Activated T-helper 1 cell treated with anti-CD3 and anti-CD28 coated beads, Interleukin-12 subunit alpha, Interleukin-12 subunit beta, Interleukin-2, Interleukin-4 antibody, amounts not matched to agents 30 ng/mL and 10 ng/mL and 1 ng/mL, durations not matched to agents 14 hours and 24 hours and 36 hours (primary cell): ENCODE measurements at places on chromosomes 2 and 18. TPM values are rescaled to one million over a fixed set of nuclear protein-coding genes. Genes with fewer than 3 reads are reported as not detected.

DNA sequence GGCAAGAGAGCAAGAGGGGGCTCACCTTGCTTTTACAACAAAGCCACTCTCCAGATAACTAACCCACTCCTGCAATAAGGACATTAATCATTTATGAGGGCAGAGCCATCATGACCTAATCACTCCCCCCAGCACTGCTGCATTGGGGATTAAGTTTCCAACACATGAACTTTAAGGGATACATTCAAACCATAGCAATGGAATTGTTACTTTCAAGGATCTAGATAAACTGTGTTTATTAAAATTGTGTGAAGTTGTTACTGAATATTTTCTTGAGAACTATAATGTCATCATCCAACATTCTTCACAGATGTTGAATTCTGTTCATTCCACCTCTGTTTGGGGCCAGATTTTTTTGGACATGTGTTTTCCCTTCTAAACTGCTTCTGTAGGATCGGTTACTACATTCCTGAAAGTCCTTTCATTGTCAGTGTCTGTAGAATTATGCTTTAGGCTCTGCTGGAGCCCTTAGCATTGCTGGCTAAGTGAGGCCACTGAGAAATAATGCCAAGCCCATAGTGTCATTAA is 50.4 kb downstream of the SPATS2L start:
- DNase-seq = no peak
- H3K4me1 ChIP-seq = no peaks in the 10 kb centered on the region
- no peak overlapping the region for H3K27ac ChIP-seq

CFC1 gene
- total RNA-seq = not detected in 2 replicates

DNA sequence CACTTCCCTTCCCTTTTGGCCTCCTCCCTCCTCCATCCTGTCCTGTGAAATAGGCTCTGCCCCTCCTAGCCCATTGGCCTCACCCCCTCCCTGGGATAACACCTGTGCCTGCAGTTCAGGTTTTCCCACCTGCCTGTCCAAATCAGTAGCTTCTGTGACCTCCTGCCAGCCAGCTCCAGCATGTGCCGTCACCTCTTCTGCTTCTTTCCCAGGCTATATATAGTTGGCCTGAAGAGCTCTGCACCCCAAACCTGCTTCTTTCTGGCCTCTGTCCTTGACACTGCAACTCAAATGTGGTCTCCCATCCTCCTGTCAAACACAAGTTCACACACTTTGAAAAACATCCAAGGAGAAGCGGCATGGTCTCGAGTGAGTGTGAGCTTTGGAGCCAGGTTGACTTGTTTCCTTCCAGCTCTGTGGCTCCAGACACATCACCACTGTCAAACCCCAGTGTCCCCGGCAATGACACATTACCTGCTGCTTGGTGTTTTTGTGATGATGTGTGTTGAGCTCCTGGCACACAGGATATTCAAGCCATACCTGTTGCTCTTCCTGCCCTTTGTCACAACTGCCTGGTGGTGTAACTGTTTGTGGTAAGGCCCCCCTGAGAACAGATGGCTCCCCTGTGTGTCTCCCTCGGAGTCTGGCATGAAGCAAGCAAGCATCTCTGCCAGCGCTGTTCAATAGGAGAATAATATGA is 143.6 kb upstream of the DAPL1 start:
- no peak overlapping the region for H3K27ac ChIP-seq
- no peaks in the 10 kb centered on the region for H3K4me1 ChIP-seq
- H3K27me3 ChIP-seq = no peaks in the 10 kb centered on the region
- H3K36me3 ChIP-seq = no peaks in the 10 kb centered on the region
- H3K4me3 ChIP-seq = no peak overlapping the region

GRCh38 chr2:124437811-124438210 is 412.7 kb downstream of the CNTNAP5 start:
- no peaks in the 10 kb centered on the region for H3K27me3 ChIP-seq
- H3K27ac ChIP-seq = no peak overlapping the region
- no peaks in the 10 kb centered on the region for H3K4me1 ChIP-seq
- no peaks in the 10 kb centered on the region for H3K36me3 ChIP-seq
- DNase-seq = no peak

GRCh38 chr2:120683081-120683480 is 52.6 kb upstream of the GLI2 start:
- DNase-seq = no peak
- no peaks in the 10 kb centered on the region for H3K4me1 ChIP-seq
- H3K36me3 ChIP-seq = no peaks in the 10 kb centered on the region
- H3K4me3 ChIP-seq = no peak overlapping the region
- H3K27me3 ChIP-seq = peaks cover 7% of the 10 kb centered on the region
- H3K27ac ChIP-seq = no peak overlapping the region

GRCh38 chr2:113089916-113090315 is 22.1 kb downstream of the IL1F10 start:
- H3K36me3 ChIP-seq = no peaks in the 10 kb centered on the region
- no peaks in the 10 kb centered on the region for H3K27me3 ChIP-seq
- H3K4me3 ChIP-seq = no peak overlapping the region
- H3K27ac ChIP-seq = no peak overlapping the region
- no peak for DNase-seq

DNA sequence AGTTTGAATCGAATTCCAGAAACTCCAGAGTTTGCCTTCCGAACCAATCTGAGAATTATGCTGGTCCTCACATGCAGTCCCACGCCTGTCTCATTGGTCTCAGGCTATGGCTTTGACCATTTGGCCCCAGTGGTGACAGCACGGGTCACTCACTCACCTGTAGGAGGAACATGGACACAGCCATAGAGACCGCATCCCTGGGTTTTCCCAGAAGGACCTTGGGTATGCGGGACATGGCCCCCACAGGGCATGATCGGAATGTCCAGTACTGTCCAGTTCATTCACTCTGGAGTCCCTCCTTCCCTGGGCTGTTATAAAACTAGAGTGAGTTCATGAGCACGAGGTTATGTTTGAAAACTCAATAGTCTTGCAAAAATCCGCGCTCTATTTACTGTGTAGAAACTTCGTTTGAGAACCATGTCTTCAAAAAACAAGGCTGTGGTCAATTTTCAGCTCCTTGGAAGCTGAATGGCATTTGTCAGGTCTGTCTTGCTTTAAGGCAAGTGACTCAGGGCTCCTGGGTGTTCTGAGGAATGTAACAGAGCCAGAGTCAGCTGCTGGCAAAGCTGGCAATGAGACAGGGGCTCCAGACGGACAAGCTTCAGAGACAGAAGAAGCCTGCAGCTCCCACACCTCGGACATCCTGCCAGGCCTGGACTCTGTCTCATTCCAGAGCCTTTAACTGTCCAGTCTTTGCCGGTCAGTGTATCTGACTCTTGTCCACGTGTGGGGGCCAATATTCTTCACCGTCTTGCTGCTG is 86.7 kb upstream of the TMEM18 start:
- H3K4me1 ChIP-seq = no peaks in the 10 kb centered on the region
- H3K4me3 ChIP-seq = no peak overlapping the region

- H3K27ac ChIP-seq = no peak overlapping the region
- no peaks in the 10 kb centered on the region for H3K4me1 ChIP-seq
- no peak overlapping the region for H3K4me3 ChIP-seq
- no peaks in the 10 kb centered on the region for H3K36me3 ChIP-seq
- no peak for DNase-seq
- no peaks in the 10 kb centered on the region for H3K27me3 ChIP-seq
Measured at GRCh38 chr2:125874564-125874963, 781.4 kb upstream of the GYPC start.

DNA sequence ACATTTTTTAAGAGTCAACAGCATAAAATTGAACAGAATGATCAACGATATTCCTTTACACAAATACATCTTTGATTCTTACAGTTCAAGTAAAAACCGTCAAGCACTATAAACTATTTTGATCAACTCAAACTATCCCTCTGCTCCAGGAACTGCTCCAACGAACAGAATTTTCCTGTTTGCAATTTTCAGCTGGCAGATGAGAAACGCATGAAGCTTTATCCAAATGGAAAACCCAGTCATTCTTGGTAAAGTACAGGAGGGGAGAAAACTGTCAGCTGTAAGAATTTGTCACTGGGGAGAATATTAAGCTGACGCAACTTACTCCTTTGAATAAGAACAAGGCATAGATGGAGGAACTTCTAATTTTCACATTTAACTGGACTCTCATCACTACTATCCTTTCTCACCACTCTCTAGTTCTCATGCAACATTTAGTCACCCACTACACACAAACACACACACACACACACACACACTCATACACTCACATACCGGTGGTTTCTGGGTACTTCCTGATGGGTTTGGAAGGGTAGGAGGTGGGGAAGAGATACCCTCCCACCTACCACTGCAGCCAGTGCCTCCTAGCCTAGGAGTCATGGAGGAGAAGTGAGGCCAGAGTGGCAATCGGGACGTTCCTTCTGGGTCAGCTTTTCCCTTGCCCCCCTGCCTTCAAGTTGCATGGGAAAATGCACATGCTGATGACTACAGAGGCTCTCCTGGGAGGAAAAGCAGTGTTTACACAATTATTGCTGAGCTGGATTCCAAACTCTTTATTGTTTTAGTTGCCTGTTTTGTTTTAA is 54.0 kb upstream of the SPATS2L start:
- no peaks in the 10 kb centered on the region for H3K36me3 ChIP-seq
- no peaks in the 10 kb centered on the region for H3K4me1 ChIP-seq
- H3K27ac ChIP-seq = no peak overlapping the region
- DNase-seq = no peak
- H3K27me3 ChIP-seq = peaks cover 16% of the 10 kb centered on the region

SMC6 gene
- 27.8 and 31.0 TPM in 2 replicates for total RNA-seq

GRCh38 chr2:159010963-159011362 is 42.5 kb downstream of the TANC1 start:
- no peaks in the 10 kb centered on the region for H3K4me1 ChIP-seq
- H3K27me3 ChIP-seq = no peaks in the 10 kb centered on the region
- H3K4me3 ChIP-seq = no peak overlapping the region
- no peak for DNase-seq

UGT1A6 gene
- not detected in 2 replicates for total RNA-seq

GRCh38 chr2:232374356-232374755 is 4.2 kb upstream of the ALPP start:
- no peaks in the 10 kb centered on the region for H3K4me1 ChIP-seq
- DNase-seq = no peak
- H3K27ac ChIP-seq = no peak overlapping the region
- no peak overlapping the region for H3K4me3 ChIP-seq

DNA sequence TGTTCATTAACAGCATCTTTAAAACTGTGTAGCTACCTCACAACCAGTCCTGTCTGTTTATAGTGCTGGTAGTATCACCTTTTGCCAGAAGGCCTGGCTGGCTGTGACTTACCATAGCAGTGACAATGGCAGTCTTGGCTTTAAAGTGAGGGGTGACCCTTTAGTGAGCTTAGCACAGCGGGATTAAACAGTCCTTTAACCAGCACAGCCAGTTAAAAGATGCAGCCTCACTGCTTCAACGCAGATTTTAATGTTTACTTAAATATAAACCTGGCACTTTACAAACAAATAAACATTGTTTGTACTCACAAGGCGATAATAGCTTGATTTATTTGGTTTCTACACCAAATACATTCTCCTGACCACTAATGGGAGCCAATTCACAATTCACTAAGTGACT is 7.0 kb downstream of the RRM2 start:
- DNase-seq = no peak
- H3K4me3 ChIP-seq = peak overlapping the region; percentile 43
- H3K27ac ChIP-seq = no peak overlapping the region
- H3K27me3 ChIP-seq = no peaks in the 10 kb centered on the region
- peaks cover 61% of the 10 kb centered on the region for H3K36me3 ChIP-seq

FOXI3 gene
- not detected in 2 replicates for total RNA-seq

GRCh38 chr2:120570001-120570400 is 165.7 kb upstream of the GLI2 start:
- H3K27me3 ChIP-seq = peaks cover 4% of the 10 kb centered on the region
- H3K4me3 ChIP-seq = no peak overlapping the region
- H3K36me3 ChIP-seq = no peaks in the 10 kb centered on the region
- no peaks in the 10 kb centered on the region for H3K4me1 ChIP-seq

DNA sequence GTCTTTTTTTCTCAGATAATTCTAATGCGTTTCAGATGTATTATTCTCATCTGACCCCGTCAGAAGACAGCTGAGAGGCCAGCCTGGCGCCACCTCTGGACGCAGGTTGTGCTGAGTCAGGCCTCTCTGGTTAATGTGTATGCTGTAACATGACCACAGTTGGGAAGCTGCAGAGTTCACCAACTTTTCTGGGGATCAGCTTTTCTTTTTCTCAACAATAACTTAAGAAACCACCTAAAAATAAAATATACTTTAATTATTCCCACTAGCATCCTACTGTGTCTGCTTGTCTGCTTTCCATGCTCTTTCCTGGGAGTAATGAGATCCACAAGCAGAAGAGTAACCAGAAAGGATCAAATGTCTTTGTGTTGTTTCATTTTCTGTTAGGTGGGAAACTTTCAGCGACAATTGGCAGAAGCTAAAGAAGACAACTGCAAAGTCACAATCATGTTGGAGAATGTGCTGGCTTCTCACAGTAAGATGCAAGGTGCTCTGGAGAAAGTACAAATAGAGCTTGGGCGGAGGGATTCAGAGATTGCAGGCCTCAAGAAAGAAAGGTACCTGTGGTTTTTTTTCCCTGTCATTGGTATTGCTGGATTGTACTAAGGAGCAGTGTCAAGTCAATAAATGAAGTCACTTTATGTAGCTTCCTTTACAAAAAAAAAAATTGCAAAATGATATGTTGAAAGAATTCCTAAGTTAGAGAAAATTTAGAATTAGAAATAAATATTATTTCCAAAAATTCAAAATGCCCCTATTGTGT is 79.8 kb downstream of the CCDC150 start:
- H3K27me3 ChIP-seq = no peaks in the 10 kb centered on the region
- no peak for DNase-seq
- no peak overlapping the region for H3K27ac ChIP-seq
- H3K4me1 ChIP-seq = peaks cover 12% of the 10 kb centered on the region
- H3K4me3 ChIP-seq = no peak overlapping the region
- peaks cover 19% of the 10 kb centered on the region for H3K36me3 ChIP-seq

DSC2 gene
- total RNA-seq = not detected in 2 replicates

ZRANB3 gene
- 5.5 and 6.8 TPM in 2 replicates for total RNA-seq

PROKR1 gene
- not detected in 2 replicates for total RNA-seq

DNA sequence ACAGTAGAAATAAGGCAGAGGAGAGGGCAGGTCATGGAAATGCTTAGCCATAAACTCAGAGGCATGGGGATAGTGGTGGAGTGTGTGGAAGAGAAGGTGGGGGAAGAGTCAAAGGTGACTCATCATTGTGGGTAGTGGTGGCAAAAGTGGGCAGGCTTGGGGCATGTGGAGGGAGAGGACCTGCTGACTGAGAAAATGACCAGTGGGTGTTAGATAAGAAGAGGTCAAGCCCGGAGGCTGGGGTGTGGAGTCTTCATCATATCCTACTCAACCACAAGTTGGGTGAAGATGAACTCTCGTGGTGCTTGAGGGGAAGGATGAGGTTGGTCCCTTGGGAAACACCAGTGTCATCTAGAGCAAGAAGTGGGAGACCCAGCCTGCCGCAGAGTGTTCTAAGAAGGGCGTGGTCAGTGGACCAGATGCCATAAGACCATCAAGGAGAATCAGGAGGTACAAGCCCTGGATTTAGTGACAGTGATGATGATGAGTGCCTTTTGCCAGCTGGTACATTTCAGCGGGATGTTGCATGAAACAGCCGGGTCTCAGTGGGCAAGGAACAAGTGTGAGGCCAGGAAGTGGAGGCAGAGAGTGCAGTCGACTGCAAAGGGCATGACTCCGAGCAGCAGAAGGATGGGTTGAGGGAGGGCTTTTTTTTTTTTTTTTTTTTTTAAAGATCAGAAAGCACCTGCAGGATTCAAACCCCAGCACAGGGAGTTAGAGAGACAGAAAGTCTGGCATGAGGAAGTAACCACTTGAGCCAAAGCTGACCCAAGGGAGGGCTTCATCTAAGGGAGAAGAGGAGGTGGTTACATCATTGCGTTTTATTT is 122.6 kb upstream of the SPRED2 start:
- H3K4me3 ChIP-seq = peak overlapping the region; percentile 6
- H3K27me3 ChIP-seq = peaks cover 30% of the 10 kb centered on the region
- no peaks in the 10 kb centered on the region for H3K36me3 ChIP-seq
- H3K27ac ChIP-seq = peak overlapping the region; percentile 38
- DNase-seq = no peak
